Left renal cortex interstitium (tissue), 4 donors: ENCODE measurements at places on chromosomes 5 and 9. TPM values are rescaled to one million over a fixed set of nuclear protein-coding genes. Genes with fewer than 3 reads are reported as not detected.

Gene TSSK1B
- polyA plus RNA-seq = 0.09 TPM

Gene RIMOC1
- 32.3 TPM for polyA plus RNA-seq

Gene PTGS1
- polyA plus RNA-seq = 7.2 TPM

Gene BBLN
- polyA plus RNA-seq = 69.6 TPM

Gene GPR150
- polyA plus RNA-seq = not detected

Gene TTC23L
- polyA plus RNA-seq = 3.5 TPM

Gene CCDC180
- polyA plus RNA-seq = 27.8 TPM

Gene NUTM2F
- polyA plus RNA-seq = not detected

Gene MEIKIN
- polyA plus RNA-seq = not detected

Gene CORO2A
- polyA plus RNA-seq = 2.1 TPM

- DNase-seq = no peak
Observed at GRCh38 chr5:74064911-74065310, 438.9 kb downstream of the ARHGEF28 start.

DNA sequence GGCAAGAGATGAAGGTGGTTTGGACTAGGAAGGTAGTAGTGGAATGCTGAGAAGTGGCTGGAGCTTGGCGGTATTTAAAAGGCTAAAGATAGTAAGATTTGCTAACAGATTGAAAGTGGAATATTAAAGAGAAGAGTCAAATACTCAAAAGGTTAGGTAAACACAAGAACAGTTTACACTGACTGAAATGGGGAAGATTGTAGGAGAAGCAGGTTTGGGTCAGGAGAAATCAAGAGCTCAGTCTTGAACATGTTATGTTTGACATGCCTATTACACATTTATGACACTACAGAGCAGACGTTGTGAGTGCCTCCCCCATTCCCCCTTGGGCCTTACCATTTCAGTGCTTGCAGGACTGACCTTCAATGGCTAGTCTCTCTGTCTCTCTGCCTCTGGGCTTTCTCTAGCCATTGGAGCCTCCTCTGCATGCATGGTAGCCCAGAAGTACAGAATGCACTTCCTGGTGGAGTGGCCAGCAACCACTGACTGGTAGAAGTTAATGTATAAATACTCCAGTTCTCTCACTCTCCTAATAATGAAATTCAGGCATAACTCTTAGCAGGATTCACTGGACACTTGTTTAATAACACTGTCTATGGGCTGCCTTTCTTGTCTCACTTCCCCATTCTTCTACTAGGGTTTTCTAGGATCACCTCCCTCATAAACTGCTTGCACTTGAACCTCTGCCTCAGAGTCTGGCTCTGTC, 56.8 kb downstream of the HMGCS1 start:
- no peak for DNase-seq

- DNase-seq = no peak
Observed at GRCh38 chr9:110579034-110579861, at the start of gene SVEP1. Gene SVEP1 (minus strand): TSS chr9:110579741. CDS start chr9:110579543, 198 bp downstream.

GRCh38 chr9:69136779-69137178, 37.3 kb upstream of the TJP2 start:
- DNase-seq = no peak

DNA sequence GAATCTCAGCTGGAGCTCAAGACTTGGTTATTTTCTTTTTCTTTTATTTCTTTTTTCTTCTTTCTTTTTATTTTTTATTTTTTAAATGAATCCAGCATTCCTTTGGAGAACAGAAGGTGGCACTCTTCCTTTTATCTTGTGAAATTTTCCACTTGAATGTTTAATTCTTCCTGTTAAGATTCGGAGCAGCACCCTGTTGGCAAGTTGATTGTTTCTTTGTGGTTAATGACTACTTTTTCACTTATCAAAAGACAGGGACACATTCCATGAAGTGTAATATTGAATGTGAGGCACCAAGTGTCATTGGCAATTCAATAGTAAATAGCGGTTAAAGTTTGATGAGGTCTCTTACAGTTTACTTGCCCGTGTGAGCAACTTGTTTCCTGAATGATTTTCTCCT, 240.5 kb upstream of the CHD1 start:
- no peak for DNase-seq

DNA sequence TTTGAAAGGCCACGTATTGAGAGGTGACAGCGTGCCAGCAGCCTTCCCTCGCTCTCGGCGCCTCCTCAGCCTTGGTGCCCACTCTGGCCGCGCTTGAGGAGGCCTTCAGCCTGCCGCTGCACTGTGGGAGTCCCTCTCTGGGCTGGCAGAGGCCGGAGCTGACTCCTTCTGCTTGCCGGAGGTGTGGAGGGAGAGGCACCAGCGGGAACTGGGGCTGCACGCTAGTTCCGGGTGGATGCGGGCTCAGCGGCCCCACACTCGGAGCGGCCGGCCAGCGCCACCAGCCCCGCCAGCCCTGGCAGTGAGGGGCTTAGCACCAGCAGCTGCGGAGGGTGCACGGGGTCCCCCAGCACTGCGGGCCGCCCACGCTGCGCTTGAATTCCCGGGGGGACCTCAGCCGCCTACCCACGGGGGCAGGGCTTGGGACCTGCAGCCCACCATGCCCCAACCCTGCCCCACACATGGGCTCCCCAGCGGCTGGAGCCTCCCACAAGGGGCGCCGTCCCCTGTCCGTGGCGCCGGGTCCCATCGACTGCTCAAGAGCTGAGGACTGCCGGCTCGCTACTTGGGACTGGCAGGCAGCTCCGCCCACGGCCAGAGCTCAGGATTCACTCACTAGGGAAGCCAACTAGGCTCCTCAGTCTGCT, 4.4 kb upstream of the OTULINL start:
- DNase-seq = no peak

DNA sequence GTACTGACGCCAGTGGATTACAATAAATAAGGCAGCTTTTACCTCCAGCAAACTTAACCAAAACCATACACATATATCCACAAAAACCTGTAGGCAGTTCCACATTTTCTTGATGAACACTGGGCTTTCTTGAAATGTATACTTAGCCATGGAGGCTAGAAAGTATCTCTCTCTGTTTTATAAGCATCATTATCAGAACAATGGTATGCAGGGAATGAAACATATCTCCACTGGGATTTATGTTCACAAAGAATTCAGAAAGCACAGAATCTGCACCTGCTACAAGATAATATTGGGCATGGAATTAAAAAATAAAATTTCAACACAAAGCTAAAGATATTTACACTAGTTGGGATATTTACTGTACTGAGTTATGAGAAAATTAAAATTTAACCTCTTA, 126.1 kb upstream of the RASA1 start:
- DNase-seq = no peak
